ENCODE measurements at places on chromosomes 4 and X.

- no peak for DNase-seq
Measured at GRCh38 chr4:4491396-4491893, 50.4 kb downstream of the STX18 start.

DNA sequence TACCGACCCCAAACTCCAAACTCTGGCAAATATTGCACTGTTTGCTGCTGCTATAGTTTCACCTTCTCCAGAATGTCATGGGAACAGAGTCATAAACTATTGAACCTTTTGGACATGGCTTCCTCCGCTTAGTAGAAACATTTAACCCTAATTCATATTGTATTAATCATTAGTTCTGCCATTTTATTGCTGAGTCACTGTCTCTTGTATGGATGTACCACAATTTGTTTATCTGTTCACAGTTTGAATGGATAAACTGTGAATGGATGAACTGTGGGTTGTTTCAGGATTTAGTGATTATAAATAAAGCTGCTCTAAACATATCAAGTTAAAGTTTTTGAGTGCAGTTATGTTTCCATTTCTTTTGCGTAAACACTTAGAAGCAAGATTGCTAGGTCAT, 10.1 kb downstream of the ANXA10 start:
- no peak for DNase-seq

GRCh38 chr4:184824081-184824775, 1.5 kb downstream of the ACSL1 start:
- no peak for DNase-seq

- no peak for DNase-seq
Measured at GRCh38 chr4:15151033-15151432, 148.8 kb downstream of the CPEB2 start.

DNA sequence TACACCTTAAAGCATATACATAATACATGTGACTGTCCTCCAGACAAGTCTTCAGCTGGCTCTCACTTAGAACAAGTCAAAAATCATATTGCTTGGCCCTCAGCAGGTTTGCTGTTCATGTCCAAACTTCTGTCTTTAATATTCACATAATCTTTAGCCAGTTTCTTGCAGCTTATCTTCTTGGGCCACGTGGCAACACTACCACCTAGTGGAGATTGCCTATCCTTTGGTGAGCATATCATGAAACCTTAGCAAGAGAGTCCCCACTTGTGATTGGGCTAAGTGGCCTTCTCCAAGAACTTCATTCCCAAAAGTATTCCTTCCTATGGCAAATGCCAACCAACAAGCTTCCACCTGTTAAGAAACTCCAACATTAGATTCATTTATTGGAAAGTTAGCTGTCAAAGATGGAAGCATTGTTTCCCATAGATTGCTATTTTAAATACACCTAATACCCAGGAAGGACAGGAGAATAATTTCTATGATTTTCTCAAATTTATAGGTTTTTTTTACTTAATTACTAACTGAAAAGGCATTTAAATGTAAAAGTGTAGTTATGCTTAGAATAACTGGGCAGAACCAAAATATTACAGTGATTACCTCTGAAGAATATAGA, 231.9 kb upstream of the INTU start:
- no peak for DNase-seq

- no peak for DNase-seq
Measured at GRCh38 chr4:38145033-38145678, 185.0 kb downstream of the PTTG2 start.

DNA sequence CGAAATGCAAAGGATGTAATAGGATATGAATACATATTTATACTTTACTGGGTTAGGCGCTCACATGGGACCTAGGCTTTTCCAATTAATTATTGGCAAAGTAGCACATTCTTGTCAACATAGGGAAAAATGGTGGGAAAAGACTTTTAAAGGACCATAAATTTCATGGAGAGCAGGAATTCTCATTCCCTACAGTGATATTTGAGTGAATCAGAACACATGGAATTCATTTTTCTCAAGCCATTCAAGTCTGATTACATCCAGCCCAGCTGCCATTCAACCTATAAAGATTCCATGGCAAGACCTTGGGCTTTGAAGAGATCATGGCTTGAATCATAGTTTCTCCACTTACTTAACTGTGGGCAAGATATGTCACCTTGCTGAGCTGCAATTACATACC, 150.4 kb downstream of the SOWAHB start:
- no peak for DNase-seq

GRCh38 chr4:139154538-139154937, 22.5 kb downstream of the ELF2 start:
- no peak for DNase-seq

DNA sequence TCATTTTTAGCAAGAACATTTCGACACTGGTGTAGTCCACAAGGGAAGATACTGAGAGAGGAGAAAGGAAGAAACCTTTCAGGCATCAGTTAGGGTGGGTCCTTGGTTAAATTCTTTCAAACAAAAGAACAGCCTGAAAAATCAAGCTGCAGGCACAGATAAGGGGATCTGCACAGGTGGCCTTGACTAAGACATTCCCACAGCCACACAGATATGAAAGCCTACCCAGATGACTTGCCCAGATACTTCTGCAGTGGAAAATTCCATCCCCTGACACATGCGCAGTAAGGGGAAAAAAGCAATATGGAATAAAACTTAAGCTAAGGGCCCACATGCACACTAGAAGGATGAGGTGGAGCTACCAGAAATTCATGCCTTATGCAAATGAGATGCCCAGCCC, 8.9 kb upstream of the TMEM165 start:
- DNase-seq, result no peak

GRCh38 chr4:184763150-184763780, 29.4 kb upstream of the CENPU start:
- no peak for DNase-seq

DNA sequence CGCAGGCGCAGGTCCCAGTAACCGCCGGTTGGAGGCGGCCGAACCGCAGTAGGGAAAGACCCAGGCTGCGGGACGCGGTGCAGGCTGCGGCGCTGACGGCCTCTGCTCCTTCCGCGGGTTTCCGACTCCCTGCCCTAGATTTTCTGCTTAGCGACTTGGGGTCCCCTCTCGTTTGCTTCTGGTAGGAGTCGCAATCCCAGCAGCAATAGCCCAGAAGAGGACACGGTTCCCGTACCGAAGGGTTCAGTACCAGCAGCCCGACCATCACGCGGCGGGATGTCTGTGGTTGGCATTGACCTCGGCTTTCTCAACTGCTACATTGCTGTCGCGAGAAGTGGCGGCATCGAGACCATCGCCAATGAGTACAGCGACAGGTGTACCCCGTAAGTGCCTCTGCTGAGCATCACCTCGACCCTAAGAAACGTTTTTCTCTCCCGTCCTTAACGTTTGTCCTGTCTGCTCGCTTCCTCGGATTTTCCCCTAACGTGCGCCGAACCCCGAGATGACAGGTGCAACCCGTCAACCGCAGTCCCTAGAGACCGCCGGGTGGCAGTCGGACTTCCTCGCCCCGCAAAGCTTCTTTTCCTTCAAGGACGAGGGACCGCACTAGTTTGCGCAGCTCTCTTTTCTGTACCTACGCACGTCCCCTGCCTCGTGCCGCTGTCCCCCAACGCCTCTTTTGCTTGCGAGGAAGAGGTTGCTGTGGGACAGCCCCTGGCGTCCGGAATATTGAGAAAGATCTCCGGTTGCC, at the start of gene HSPA4L:
TSS of gene HSPA4L (plus strand) at position 48 of the 751 bp plus-strand sequence. CDS start at position 277, 229 bp downstream.
- peak; percentile 79 for DNase-seq

GRCh38 chr4:71453531-71453930, 114.7 kb downstream of the SLC4A4 start:
- no peak for DNase-seq

- no peak for DNase-seq
Measured at GRCh38 chr4:81353861-81354260, 117.8 kb downstream of the RASGEF1B start.

- no peak for DNase-seq
Measured at GRCh38 chr4:55405073-55405472, 9.3 kb downstream of the TMEM165 start.

- DNase-seq, result no peak
Measured at GRCh38 chr4:42547805-42548204, 109.1 kb downstream of the ATP8A1 start.

DNA sequence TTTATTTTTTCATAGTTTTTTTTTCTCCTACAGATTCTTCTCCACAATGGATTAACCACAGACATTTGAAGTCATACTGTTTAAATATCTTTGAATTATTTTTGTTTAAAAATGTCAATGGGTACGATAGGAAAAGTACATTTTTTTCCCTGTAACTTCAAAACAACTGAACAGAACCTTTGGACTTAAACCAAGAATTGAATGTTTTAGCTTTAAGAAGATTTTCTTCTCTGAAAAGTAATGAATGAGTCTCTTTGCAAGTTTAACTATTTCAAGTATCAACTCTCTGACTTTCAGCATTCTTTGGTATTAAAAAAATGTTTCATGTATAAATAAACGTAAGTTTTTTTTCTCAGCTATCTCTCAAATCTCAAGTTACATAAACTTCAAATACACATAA, 364.3 kb downstream of the FBXO8 start:
- DNase-seq, result no peak

GRCh38 chr4:162499478-162499877, 335.7 kb upstream of the FSTL5 start:
- no peak for DNase-seq

- no peak for DNase-seq
Measured at GRCh38 chrX:149516604-149517003, 11.5 kb upstream of the IDS start.

GRCh38 chrX:104428231-104428630, 137.8 kb upstream of the IL1RAPL2 start:
- no peak for DNase-seq

DNA sequence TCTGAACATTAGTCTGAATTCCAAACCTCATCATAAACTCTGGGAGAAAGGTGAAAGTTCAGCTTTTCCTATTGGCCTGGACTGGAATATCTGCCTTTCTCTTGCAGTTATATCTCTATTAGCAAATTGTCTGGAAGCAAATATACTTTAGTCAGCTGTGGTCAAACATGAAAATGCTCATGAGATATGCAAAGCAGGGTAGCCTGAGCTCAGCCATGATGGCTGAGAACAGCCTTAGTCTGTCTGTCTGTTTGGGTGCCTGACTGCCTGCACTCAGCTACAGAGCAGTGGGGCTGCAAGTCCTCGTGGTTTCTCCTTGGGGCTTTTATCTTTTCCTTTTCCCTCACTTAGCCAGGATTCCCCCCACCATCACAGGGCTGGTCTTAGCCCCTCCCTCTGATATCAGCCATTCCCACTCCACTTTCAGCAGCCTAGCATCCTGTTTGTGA, 19.5 kb upstream of the PGRMC2 start:
- no peak for DNase-seq

DNA sequence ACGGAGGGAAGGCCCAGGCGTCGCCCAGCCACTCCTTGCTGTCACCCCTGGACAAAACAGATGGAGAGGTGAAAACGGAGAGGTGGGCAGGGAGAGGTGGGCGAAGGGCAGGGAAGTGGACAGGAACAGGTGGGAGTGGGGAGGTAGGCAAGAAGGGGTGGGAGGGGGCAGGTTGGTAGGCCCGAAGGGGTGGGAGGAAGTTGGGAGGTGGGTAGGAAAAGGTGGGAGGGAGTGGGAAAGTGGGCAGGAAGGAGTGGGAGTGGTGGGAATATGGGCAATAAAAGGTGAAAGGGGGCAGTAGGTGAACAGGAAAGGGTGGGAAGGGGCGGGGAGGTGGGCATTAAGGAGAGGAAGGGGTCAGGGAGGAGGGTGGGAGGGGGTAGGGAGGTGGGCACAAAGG, 9.0 kb upstream of the MAGEC1 start:
- no peak for DNase-seq

GRCh38 chr4:149498246-149498645, 317.4 kb downstream of the IQCM start:
- DNase-seq, result no peak

- no peak for DNase-seq
Measured at GRCh38 chr4:156443488-156443887, 489.8 kb upstream of the CTSO start.

DNA sequence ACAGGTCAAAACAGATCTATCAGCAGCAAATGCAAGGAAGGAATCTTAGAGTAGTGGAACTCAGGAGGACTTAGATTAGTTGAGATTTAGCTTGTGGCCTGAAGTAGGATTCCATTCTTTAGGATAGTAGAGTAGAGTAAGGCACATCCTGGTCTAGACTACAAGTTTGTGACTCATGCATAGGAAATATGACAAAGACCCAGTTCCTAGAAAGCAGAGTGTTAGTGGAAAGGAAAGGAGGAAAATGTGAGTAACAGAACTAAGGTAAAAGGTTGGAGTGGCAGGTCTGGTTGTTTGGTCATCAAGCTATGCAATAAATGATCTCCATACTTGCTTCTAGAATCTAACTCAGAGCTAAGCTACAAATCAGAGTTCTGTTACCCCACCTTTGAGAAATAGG, 595.0 kb downstream of the ACTRT1 start:
- no peak for DNase-seq

DNA sequence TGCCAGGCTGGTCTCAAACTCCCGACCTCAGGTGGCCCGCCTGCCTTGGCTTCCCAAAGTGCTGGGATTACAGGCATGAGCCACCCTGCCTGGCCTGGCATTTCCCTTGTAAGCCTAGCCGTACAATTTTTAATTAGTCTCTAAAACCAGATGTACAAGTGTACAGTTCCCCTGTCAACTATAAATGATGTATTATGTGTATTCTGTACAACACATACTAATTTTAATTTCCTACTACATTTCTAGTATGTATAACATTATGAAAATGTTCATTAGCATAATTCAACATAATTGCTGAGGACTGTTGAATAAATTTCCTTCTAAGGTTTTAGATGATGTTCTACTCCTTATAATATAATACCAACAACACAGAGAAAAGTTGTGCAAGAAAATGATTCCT, 27.8 kb downstream of the TBC1D1 start:
- no peak for DNase-seq

- DNase-seq, result no peak
Measured at GRCh38 chrX:65591206-65591605, 56.6 kb upstream of the LAS1L start.

DNA sequence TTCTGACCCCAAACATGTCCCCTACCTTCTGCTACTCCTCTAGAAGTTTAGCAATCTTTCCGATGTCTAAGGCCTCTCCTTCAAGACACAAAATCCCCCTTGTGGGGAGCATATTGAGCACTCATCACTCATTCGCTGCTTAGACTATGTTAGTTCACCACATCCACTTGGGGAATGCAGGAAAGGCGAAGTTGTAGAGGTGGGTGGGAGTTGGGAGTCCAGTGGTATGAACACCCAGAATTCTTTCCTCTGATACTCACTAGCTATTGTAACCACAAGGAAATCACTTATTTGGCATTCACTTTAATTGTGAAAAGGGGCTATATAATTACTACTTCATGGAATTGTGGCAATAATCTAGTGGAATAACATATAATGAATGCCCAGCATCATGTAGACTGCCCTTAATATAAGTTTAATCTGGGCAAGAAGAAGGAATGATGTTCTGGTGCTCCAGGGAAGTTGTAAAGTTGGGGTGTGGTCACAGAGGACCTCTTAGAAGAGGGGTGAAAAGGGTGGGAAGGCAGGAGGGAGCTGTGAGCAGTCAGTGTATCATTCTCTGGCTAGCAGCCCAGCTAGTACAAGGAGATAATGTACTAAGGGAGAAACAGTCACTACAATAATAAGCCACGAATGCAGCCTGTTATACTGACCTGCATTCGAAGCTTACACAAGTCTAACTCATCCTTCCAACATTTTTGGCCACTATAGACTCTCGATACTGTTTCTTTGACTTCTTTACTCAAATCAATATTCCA, 468.2 kb upstream of the DIPK2B start:
- no peak for DNase-seq
